ENCODE measurements at places on chromosomes 4 and X.

- no peak for DNase-seq
Observed at GRCh38 chr4:78299565-78299972, 242.4 kb downstream of the FRAS1 start.

GRCh38 chr4:16516796-16517439 lies 290.6 kb upstream of the TAPT1 start:
- peak; percentile 36 for DNase-seq

GRCh38 chr4:15756361-15756861 lies 21.7 kb upstream of the CD38 start:
- no peak for DNase-seq

- DNase-seq: no peak
Observed at GRCh38 chrX:9131066-9131465, 97.1 kb upstream of the FAM9B start.

GRCh38 chr4:106358899-106359298 lies 9.7 kb downstream of the GIMD1 start:
- peak; percentile 62 for DNase-seq

- DNase-seq: no peak
Observed at GRCh38 chr4:2721586-2721985, 34.5 kb downstream of the TNIP2 start.

GRCh38 chrX:20517565-20517964 lies 250.9 kb upstream of the RPS6KA3 start:
- no peak for DNase-seq

- no peak for DNase-seq
Observed at GRCh38 chrX:10570601-10571000, 49.8 kb downstream of the MID1 start.

- DNase-seq: no peak
Observed at GRCh38 chr4:118046323-118046722, 12.0 kb downstream of the NDST3 start.

DNA sequence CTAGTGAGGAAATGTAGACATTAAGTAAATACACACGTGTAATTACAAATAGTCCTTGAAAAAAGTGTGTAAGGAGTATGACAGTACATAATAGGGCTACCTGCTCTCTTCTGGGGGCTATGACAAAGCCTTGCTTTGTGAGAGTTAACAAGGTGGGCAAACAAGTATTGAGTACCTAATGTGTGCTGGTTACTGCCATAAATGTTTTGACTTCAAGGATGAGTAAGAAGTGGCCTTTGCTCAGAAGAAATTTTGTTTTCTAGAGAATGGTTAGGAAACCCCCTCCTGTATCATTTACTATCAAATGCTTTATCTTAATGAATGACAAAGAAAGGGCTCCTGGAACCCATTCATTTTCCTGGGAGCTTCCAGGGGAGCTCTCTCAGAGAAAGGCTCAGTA lies 167.0 kb upstream of the CASK start:
- no peak for DNase-seq

GRCh38 chr4:79820427-79820826 lies 252.6 kb downstream of the ANTXR2 start:
- DNase-seq: no peak

- no peak for DNase-seq
Observed at GRCh38 chrX:11913001-11913400, 155.0 kb downstream of the MSL3 start.

GRCh38 chr4:37603070-37603468 lies 83.1 kb downstream of the RELL1 start:
- no peak for DNase-seq

DNA sequence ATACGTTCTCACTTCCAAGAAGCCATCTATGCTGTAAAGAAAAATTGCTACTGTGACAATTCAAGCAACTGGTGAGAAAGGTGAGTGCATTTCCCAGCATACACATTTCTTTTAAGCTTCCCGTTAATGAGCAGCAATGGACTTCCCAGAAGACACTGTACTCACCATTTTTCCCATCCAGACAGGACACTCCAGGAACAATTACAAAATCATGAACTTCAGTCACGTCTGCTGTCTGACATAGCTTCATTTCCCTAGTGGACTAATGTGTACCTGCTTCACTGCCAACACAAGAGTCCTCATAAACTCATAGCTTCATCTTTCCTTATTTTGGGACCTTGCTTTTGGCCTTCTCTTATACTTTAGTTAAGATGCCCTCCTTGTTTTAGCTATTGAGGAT lies 156.9 kb downstream of the ENOX2 start:
- DNase-seq: no peak
